ENCODE measurements at places on chromosomes 6 and 20.

- DNase-seq, result no peak
Observed at GRCh38 chr6:6314596-6314995, 5.9 kb downstream of the F13A1 start.

- DNase-seq, result no peak
Observed at GRCh38 chr20:35091816-35092523, 637 bp downstream of the TRPC4AP start.

- no peak for DNase-seq
Observed at GRCh38 chr20:841568-842546, 8.3 kb downstream of the FAM110A start.

DNA sequence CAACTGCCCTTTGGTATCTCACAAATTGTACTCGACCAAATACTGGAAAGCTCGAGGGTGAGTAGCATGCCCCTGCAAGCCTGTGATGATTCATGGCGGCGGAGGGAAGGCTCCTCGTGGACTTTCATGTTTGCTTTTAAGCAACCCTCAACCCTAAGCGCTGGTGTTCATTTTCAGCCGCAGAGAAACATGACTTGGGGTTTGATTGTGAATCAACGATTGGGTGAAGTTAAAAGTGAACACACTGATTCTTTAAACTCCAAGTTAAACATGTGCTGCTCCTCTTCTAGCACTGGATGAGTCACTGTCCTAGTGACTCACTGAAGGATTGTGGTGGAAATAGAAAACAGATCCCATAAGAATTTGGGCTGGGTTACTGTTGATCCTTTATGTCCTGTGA is 8.3 kb downstream of the CD109 start:
- no peak for DNase-seq

DNA sequence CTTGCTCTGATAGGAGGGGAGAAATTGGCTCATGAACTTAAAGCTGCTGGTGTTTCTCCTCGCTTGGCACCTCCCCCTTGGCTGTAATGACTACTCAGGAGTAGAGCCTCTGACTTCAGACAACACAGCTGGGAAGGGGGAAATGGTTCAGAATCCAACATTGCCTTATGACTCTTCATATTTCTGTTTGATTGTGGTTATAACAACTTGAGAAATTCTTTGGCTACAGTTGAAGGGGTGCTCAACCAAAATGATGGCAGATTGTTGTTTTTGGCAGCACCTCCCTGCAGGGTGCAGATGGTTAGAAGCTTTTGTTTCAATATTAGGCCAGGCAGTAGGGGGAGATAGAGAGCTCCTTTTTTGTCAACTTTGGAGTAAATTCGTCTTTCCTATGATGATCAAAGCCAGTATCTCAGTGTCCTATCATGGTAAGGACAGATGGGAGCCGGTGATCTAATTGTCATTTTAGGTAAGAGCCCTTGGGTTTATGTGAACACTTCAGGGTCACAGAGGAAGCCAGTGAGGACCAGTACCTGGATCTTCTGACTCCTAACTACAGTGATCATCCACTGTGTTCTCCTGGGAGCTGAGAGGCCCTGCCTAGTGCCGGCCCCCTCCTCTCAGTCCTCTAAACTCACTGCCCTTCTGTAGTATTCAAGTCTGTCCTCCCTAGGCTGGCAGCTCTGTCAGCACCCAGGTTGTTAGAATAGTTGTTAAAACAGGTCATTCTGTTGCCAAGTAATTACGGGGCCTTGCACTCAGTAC is 39.9 kb downstream of the RPRD1B start:
- DNase-seq, result peak; percentile 30

DNA sequence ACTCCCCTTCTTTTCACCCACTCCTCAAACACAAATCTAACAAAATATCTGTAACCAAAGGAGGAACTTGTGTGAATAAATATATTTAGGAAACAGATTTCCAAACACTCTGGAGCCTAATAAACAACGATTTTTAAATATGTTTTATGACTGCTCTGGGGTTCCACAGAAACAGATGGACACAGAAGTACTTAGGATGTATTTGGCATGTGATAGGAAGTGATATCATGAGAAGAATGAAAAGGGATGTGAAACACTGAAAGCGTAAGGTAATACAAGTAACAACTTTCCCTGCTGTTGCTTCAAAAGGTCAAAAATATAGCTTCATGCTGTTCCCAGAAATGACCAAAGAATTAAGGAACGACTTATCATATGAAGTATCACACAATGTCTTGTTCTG is 26.1 kb upstream of the ENPP1 start:
- no peak for DNase-seq

- no peak for DNase-seq
Observed at GRCh38 chr20:2559651-2560050, 23.3 kb downstream of the TMC2 start.

- no peak for DNase-seq
Observed at GRCh38 chr6:157520117-157520406, 139.1 kb downstream of the ZDHHC14 start.

GRCh38 chr20:16257021-16257420 is 316.2 kb downstream of the KIF16B start:
- DNase-seq, result peak; percentile 58

DNA sequence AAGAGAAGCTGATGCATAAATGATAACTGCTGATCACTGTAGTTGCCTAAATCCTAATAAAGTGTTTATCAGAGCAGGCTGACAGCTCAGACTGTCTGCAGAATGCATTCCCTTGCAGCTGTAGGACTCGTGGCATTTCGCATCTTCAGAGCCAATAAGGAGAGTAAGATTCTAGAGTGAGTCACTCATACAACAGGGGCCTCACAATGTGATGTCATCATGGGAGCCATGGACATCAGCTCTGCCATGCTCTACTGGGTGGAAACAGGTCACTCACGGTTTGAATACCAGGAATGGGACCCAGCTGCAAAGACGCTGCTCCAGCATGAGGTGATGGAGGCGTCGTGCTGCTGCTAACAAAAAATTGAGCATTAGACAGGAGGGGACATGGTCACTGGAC is 7.4 kb downstream of the FAM209B start:
- no peak for DNase-seq

DNA sequence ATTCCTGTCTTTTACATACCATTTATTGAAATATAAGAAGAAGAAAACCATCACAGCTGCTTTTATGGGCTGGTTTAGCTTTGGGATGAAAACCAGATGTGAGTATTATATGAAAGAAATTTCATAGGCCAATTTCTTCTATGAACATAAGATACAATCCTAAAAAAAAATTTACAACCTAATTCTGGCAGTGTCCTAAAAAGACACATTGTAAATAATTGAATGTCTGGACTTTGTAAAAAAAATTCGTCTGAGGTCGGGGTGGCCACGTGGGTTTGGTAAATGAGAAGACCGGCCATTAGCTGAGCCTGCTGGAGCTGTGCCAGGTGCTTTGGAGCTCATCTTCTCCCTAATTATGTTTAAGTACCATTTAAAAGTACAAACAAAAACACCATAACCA is 26.8 kb downstream of the DACT2 start:
- no peak for DNase-seq

GRCh38 chr20:60095456-60095855 is 137.2 kb downstream of the CDH26 start:
- no peak for DNase-seq

All from NCI-H1694 treated with DMSO at 0.1 percent for 48 hours (cell line).